CD8-positive, alpha-beta memory T cell (primary cell): ENCODE measurements at places on chromosomes 2 and 18. TPM values are rescaled to one million over a fixed set of nuclear protein-coding genes. Genes with fewer than 3 reads are reported as not detected.

CIDEA gene
- not detected for total RNA-seq

MTCL1 gene
- 1.1 TPM for total RNA-seq

CD302 gene
- 0.70 TPM for total RNA-seq

IL18RAP gene
- 4.1 TPM for total RNA-seq

ERICH2 gene
- not detected for total RNA-seq

GPAT2 gene
- 36.2 TPM for total RNA-seq

STAM2 gene
- 19.6 TPM for total RNA-seq

DNA sequence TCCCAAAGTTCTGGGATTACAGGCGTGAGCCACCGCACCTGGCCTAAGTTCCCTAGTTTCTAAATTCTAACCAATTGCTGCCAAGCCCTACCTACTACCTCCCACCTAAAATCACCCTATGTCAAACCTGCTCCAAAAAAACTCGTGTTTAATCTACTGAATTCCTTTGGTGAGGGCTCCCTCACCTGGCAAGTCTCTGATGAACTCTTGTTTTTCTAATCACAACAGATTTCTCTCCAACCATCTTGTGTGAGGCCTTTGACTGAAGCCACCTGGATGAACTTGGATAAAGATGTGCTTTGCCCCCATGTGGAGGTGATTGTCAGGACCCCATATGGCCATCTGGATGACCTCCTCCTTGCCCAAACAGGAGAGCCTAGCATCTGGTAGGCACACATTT lies 17.4 kb upstream of the SLC35G4 start:
- H3K36me3 ChIP-seq, result no peaks in the 10 kb centered on the region
- no peak for DNase-seq
- H3K4me3 ChIP-seq, result no peak overlapping the region

GRCh38 chr2:146982393-146982846 lies 862.4 kb upstream of the ACVR2A start:
- no peak overlapping the region for H3K27ac ChIP-seq
- no peaks in the 10 kb centered on the region for H3K27me3 ChIP-seq
- no peaks in the 10 kb centered on the region for H3K4me1 ChIP-seq
- no peaks in the 10 kb centered on the region for H3K36me3 ChIP-seq
- no peak overlapping the region for H3K4me3 ChIP-seq

DNA sequence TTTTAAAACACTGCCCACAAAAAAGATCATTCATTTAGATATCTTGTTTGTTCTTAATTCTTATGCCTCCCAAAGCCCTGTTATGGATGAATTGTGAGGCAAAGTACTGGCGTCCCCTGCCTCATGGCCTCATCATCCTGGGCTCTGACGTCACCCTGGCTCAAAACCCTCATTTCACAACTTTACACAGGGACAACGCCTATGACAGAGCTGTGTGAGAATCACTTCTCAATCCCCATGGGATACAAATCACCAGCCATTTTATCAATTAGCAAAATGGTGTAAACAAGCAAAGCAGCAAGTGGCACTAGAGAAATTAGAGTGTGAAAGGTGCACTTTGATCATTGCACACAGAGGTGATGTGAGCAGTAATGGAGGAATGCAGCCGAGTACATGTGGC lies 16.6 kb downstream of the FHOD3 start:
- H3K4me1 ChIP-seq, result no peaks in the 10 kb centered on the region
- no peak for DNase-seq
- H3K4me3 ChIP-seq, result no peak overlapping the region
- no peaks in the 10 kb centered on the region for H3K27me3 ChIP-seq
- no peak overlapping the region for H3K27ac ChIP-seq
- no peaks in the 10 kb centered on the region for H3K36me3 ChIP-seq

- H3K27me3 ChIP-seq, result no peaks in the 10 kb centered on the region
- H3K4me1 ChIP-seq, result no peaks in the 10 kb centered on the region
- H3K4me3 ChIP-seq, result no peak overlapping the region
- DNase-seq, result no peak
- no peak overlapping the region for H3K27ac ChIP-seq
Observed at GRCh38 chr2:41716497-41716896, 331.3 kb upstream of the PKDCC start.

- DNase-seq, result no peak
- H3K27ac ChIP-seq, result no peak overlapping the region
- H3K4me1 ChIP-seq, result no peaks in the 10 kb centered on the region
Observed at GRCh38 chr2:121884511-121884921, 129.1 kb downstream of the TSN start.

GRCh38 chr18:48637081-48637990 lies 98.5 kb downstream of the CTIF start:
- no peaks in the 10 kb centered on the region for H3K36me3 ChIP-seq
- H3K4me1 ChIP-seq, result no peaks in the 10 kb centered on the region
- no peak for DNase-seq
- H3K27ac ChIP-seq, result no peak overlapping the region
- no peaks in the 10 kb centered on the region for H3K27me3 ChIP-seq

DNA sequence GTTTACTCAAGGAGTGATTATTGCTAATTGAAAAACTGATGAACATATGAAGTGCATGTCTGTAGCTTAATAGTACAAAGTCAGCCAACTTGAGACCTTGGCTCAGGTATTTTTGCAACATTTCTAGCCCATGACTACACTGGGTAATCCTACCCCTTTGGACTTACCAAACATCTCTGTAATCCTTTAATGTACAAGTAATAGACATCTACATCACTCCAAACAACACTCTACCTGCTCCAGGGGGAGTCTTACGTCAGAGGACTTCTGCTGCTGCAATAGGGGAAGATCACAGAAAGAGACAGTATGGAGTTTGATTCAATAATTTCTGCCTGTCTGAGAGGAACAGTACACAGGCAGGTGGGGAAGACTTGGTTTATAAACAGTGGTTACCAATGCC lies 54.0 kb downstream of the IWS1 start:
- DNase-seq, result no peak
- no peak overlapping the region for H3K27ac ChIP-seq
- no peaks in the 10 kb centered on the region for H3K27me3 ChIP-seq
- H3K4me1 ChIP-seq, result no peaks in the 10 kb centered on the region
- H3K4me3 ChIP-seq, result no peak overlapping the region

- H3K27me3 ChIP-seq, result peaks cover 3% of the 10 kb centered on the region
- no peak for DNase-seq
- H3K27ac ChIP-seq, result no peak overlapping the region
- H3K4me3 ChIP-seq, result no peak overlapping the region
Observed at GRCh38 chr2:149141046-149141445, 102.5 kb downstream of the LYPD6B start.
